ENCODE measurements at places on chromosomes 2 and 18.

DNA sequence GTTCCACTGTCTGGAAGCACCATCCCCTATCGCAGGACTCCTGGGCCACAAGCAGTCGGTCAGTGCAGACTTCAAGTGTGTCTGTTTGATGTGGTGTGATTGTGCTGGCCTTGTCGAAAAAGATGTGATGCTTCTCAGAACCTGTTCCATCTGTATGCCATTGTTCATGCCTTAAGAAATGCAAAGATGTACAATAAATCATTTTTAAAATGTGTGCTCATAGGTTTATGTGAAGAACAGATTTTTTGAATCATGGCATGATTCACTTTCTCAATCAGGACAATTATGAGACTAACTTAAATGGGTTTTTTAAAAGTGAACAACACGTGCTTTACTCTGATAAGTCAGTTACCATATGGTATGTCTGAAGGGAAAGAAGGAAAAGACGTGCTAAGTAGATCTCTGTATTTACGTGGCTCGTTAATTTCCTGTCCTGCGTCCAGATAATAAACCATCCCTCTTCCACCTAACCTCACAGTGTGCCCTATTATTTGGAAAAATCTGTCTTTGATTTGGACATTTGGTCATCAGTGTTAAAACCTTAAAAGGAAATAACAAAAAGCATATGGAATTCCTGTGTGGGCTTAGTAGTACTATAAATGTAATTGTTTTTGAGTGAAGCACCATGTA, 54.9 kb downstream of the PRKRA start:
- no peak for DNase-seq

GRCh38 chr2:98012561-98012991, 16.8 kb upstream of the TMEM131 start:
- DNase-seq = no peak

DNA sequence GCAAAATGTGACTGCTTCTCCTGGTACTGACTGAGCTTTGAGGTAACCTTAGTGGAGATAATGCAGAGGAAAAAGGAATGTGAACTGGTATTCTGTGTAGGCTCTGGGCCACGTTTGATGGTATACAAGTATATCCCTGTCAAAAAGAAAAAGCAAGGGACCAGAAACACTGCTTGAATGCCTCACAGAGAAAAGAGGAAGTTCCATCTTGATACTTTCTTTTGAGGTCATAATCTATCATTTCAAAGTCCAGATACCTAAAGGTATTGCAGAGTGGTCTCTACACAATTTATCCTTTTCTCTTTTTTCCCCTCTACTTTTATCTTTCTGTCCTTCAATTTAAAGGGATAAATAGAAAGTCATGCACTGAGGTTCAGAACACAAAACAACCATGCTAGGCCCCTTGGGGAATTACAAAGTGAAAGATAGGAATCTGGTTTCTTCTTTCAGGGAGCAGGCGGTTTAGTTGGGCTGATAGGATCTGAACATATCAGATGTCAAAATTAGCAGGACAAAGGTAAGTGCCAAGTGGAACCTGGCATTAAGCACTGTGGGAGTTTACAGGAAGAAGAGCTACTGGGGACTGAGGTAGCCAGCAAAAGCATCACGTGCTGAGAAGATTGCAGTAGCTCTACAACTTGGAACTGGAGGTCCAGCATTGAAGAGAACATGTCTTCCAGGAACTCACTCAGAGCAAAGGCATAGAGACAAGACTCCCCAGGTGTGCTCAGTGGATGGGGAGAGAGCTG, 121.2 kb downstream of the LYPD6 start:
- peak; percentile 8 for DNase-seq

- DNase-seq = no peak
These were observed 891.3 kb upstream of the SLC39A10 start for GRCh38 chr2:194765723-194766122.

Measured in HAP-1 (cell line).